ENCODE measurements at places on chromosomes 4 and X. TPM values are rescaled to one million over a fixed set of nuclear protein-coding genes. Genes with fewer than 3 reads are reported as not detected.

- H3K4me1 ChIP-seq, result no peaks in the 10 kb centered on the region
- H3K27me3 ChIP-seq, result no peaks in the 10 kb centered on the region
- no peaks in the 10 kb centered on the region for H3K36me3 ChIP-seq
- no peak overlapping the region for H3K4me3 ChIP-seq
- no peak overlapping the region for H3K27ac ChIP-seq
Observed at GRCh38 chrX:36898301-36898700, 109.9 kb upstream of the FAM47C start.

DNA sequence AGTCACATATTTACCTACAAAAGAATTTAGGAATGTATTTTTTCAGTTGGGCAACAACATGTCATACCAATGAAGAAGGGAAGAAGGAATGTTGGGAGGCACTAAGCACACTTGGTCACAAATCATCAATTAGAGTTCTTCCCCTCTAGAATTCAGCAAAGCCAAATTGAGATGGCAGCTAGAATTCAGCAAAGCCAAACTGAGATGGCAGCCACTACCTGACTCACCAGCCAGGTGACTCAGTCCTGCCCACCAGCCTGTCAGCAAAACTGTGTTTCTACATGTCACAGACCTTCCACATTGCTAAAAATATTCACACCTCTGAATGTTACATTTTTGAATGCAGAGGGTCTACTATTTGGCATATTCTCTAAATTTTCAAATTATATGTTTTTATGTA, 63.2 kb upstream of the NOCT start:
- no peaks in the 10 kb centered on the region for H3K36me3 ChIP-seq
- H3K27ac ChIP-seq, result no peak overlapping the region
- H3K27me3 ChIP-seq, result no peaks in the 10 kb centered on the region
- no peak overlapping the region for H3K4me3 ChIP-seq
- DNase-seq, result no peak
- no peaks in the 10 kb centered on the region for H3K4me1 ChIP-seq

GRCh38 chrX:137654481-137654880, 88.6 kb downstream of the ZIC3 start:
- H3K4me3 ChIP-seq, result no peak overlapping the region
- no peak for DNase-seq
- no peaks in the 10 kb centered on the region for H3K36me3 ChIP-seq

DNA sequence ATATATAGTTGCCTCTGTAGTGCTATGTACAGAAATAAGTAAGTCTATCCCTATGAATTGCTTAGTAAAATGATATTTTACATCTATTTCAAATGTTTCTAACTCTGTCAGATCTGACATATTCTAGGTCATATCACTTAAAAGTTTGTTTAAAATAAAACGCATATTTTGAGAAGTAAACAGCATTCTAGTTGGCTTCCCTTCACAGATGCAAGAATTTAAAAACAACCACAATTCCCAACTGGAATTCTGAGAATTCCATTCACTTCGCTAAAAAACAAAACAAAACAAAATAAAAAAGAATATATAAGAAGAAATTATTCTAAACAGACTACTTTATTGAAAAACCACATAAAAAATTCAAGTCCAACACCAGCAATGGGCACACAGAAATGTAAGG, 126.0 kb downstream of the PPP3CA start:
- H3K27ac ChIP-seq, result no peak overlapping the region
- peaks cover 17% of the 10 kb centered on the region for H3K4me1 ChIP-seq
- H3K36me3 ChIP-seq, result no peaks in the 10 kb centered on the region

- no peak overlapping the region for H3K4me3 ChIP-seq
- no peaks in the 10 kb centered on the region for H3K27me3 ChIP-seq
- no peaks in the 10 kb centered on the region for H3K4me1 ChIP-seq
Observed at GRCh38 chrX:115333446-115333845, 43.9 kb downstream of the LUZP4 start.

DNA sequence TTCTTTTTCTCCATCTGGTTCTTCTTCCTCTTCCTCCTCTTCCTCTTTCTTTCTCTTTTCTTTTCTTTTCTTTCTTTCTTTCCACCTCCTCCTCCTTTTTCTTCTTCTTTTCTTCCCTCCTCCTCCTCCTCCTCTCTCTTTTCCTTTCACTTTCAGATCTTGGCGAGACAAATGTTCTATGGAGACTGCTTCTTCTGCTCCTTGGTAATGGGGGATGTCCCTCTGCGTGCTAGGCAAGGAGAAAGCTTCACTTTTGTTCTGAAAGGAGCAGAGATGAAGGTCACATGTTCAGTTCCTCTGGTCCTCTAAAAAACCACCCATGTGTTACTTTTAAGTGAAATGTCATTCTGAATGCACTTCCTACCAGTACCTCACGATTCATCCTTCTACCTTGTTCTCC, 33.2 kb downstream of the NBDY start:
- H3K36me3 ChIP-seq, result no peaks in the 10 kb centered on the region
- H3K27ac ChIP-seq, result no peak overlapping the region
- H3K27me3 ChIP-seq, result no peaks in the 10 kb centered on the region

GRCh38 chr4:3481783-3482393, 18.8 kb downstream of the DOK7 start:
- H3K4me1 ChIP-seq, result peaks cover 23% of the 10 kb centered on the region
- H3K27me3 ChIP-seq, result peaks cover 33% of the 10 kb centered on the region
- no peak overlapping the region for H3K4me3 ChIP-seq
- H3K27ac ChIP-seq, result peak overlapping the region; percentile 99
- DNase-seq, result no peak
- no peaks in the 10 kb centered on the region for H3K36me3 ChIP-seq

GRCh38 chr4:109440948-109441347, 7.3 kb downstream of the SEC24B start:
- no peak for DNase-seq
- peaks cover 39% of the 10 kb centered on the region for H3K4me1 ChIP-seq
- no peak overlapping the region for H3K4me3 ChIP-seq
- H3K27ac ChIP-seq, result no peak overlapping the region

DNA sequence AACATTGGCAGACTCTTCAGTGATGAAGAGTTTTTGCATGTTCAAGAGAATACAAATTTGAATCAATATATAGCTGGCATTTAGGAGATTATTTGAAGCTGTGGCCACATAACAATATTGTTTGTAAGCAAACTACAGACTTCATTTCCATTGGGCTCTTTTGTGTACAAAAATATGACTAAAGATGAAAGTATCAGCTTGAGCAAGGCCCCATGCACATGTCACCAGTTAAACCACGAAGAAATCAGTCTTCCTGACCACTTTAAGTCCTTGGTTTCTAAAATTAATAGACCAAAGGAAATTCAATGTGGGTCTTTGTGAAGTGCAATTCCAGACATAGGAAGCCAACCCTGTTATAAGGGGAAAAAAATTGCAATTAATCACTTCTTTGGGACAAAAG, 1664.6 kb upstream of the ADGRL3 start:
- H3K27me3 ChIP-seq, result no peaks in the 10 kb centered on the region
- no peak for DNase-seq
- H3K4me1 ChIP-seq, result no peaks in the 10 kb centered on the region
- no peak overlapping the region for H3K27ac ChIP-seq
- H3K4me3 ChIP-seq, result no peak overlapping the region

GRCh38 chrX:149433451-149433850, 71.7 kb downstream of the IDS start:
- no peaks in the 10 kb centered on the region for H3K4me1 ChIP-seq
- no peak for DNase-seq
- no peaks in the 10 kb centered on the region for H3K36me3 ChIP-seq
- no peak overlapping the region for H3K27ac ChIP-seq

DNA sequence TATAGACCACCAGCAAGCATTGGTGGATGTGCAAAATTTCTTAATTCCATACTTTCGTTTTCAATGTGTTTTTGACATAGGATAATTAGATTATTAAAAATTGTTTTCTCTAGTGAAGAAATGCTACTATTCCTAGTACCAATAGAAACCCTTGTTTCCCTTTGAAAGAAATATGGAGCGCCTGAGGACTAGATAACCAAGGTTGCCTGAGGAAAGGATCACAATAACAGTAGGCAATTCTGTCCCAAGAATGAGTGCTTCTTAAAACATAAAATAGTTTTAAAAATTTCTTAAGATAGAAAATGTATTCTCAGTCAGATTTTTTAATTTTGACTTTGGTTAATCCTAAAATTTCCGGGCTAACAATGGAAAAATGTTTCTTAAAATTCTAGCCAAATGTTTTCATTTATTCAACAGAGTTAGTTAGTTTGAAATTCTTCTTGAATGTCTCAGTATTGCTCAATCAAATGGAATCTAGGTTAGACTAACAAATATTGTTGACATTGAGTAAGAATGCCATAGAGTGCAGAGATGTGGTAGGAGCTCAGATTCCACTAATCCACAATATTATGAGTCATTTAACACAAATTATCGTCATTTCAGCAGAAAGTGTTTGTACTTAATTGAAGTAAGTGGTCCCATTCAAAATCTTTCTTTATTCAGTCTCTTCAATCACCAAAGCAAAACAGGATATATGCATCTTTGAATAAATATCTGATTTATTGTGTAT, 666.0 kb downstream of the GRID2 start:
- H3K4me1 ChIP-seq, result no peaks in the 10 kb centered on the region
- H3K27ac ChIP-seq, result no peak overlapping the region
- H3K4me3 ChIP-seq, result no peak overlapping the region
- no peaks in the 10 kb centered on the region for H3K36me3 ChIP-seq

GRCh38 chr4:168039593-168039992, 52.7 kb upstream of the ANXA10 start:
- no peak overlapping the region for H3K4me3 ChIP-seq
- no peaks in the 10 kb centered on the region for H3K36me3 ChIP-seq
- no peaks in the 10 kb centered on the region for H3K27me3 ChIP-seq
- H3K27ac ChIP-seq, result no peak overlapping the region
- no peaks in the 10 kb centered on the region for H3K4me1 ChIP-seq

DNA sequence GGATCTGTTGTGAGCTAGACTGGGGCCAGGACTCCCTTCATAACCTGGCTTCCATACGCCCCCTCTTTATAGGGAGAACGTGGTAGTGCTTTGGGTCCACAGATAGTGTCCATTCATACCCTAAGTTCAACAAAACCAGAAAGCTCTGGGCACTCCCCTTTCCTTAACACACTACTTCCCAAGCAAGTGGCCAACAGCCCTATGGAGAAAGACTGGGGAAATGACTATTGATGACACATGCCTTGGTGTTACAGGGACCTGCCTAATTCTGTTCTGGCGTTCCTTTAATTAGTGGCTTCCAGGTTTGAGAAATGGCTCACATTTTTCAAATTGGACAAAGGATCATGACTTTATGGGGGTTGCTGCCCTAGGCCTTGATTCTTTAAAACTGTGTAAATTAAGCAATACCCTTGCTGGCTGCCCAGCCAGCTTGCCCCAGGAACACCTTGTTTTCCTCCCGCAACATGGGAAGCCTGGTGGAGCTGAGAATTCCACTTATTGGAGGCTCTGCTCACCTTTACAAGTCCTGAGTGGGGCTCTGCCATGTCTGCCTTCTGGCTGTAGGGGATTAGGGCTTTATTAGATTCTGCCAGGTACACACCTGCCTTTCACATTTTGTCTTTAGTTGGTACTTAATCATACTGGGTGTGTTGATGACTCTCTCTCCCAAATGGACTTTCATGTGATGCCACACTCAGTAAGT, 61.1 kb downstream of the RGS12 start:
- no peak for DNase-seq
- no peak overlapping the region for H3K4me3 ChIP-seq
- no peaks in the 10 kb centered on the region for H3K36me3 ChIP-seq
- no peaks in the 10 kb centered on the region for H3K27me3 ChIP-seq
- no peaks in the 10 kb centered on the region for H3K4me1 ChIP-seq
- no peak overlapping the region for H3K27ac ChIP-seq

DNA sequence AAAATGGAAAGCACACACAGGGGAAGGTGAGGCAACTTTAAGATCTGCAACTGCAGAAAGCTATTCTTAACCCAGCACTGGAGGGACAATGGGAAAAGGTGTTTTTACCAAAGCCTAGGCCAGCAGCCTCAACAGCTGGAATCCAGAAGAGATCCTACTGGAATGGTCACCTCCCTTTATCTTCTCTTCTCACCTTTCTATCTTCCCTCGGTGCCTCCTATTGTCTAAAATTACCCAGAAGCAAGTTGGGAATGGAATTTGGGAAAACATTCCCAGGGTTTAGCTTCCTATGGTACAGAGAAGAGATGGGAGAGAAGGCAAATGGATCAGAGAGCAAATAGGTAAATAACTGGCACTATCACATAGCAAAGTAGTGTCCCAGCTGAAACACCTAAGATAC, 73.1 kb downstream of the TIGD2 start:
- no peak overlapping the region for H3K27ac ChIP-seq
- DNase-seq, result no peak
- H3K36me3 ChIP-seq, result no peaks in the 10 kb centered on the region
- H3K4me3 ChIP-seq, result no peak overlapping the region
- no peaks in the 10 kb centered on the region for H3K4me1 ChIP-seq

PPARGC1A gene
- total RNA-seq, result 96.3 TPM

SYTL5 gene
- 0.09 TPM for total RNA-seq

GPR143 gene
- not detected for total RNA-seq

Data from heart left ventricle (tissue), 16 donors.